ENCODE measurements at places on chromosomes 3 and 15.
A peak's percentile ranks its signal among the peaks of the same experiment; 100 is the strongest.

GRCh38 chr15:35061825-35062737 lies 23.0 kb downstream of the NANOGP8 start:
- no peak for DNase-seq

DNA sequence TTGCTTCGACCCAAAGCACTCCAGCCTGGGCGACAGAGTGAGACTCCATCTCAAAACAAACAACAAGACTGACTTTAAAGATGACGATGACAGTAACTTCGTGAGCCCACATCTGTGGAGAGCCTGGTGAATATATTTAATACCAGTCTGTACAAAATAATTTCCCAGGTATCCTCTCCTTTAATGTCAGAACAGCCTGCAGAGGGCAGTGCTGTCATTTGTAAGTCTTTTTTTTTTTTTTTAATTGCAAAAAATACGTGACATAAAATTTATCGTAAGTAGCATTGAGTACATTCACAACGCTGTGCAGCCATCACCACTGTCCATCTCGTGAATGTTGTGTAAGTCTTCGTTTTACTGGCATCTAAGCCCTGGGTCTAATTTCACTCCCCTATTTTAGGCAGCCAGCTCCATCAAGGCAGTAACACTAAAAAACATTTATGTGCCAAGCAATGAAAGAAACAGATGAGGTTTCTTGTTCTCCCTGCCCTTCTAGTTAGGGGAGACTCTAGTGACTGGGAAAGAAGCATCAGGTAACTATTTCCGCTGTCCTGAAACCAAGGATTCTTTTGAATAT lies 1.4 kb downstream of the HTD2 start:
- DNase-seq: no peak

DNA sequence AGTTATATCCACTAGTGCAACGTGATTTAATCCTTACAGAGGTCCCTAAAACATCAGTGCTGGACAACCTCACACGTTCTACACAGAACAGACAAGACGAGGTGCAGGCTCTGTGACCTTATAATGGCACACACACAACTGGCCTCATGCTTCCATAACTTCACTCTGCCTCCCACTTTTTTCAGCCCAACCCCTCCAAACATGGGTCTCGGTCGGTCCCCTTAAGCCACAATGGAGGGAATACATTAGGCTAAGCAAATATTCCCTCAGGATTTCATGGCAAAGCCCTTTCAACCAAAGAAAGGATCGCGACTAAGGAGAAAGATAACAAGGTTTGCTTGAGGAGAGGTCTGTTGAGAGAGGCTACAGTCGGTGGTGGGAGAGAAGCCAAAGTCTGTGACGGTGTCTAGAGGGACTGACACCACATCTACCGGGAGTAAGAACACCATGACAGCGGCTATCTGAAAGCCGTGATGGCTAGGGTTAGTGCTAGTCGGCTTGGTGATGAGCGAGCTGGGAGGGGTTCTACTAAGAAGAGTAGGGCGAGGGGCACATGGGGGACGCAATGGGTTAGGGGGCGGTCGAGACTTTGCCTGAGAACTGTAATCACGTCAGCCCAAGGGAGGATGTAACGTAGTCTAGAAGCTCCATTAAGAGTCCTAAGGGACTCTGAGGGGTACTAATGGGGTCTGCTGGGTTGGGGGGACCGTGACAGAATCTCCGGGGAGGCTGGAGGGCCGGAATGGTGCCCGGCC lies 1.0 kb downstream of the MYO9A start:
- peak; percentile 0 for DNase-seq

- no peak for DNase-seq
Observed at GRCh38 chr3:106848099-106848498, 529.1 kb upstream of the CCDC54 start.

DNA sequence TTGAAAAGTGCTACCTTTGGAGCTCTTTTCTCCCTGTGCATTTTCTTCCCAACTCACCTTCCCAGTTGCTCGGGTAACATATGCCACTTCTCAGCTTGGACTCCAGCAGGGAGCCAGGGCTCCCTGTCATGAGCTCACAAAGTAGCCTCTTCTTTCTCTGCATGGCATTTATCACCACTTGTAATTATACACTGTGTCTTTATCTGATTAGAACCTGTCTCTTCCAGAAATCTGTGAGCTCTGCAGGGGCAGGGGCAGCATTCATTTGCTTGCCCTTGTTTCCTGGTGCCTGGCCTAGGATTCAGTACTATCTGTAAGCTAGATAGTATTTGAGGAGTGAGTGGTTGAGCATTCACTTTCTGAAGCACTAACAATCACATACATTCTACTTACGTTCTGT lies 100.9 kb downstream of the CLSTN2 start:
- DNase-seq: no peak

- DNase-seq: no peak
Observed at GRCh38 chr3:160691962-160692361, 15.0 kb downstream of the ARL14 start.

GRCh38 chr3:40576396-40576795 lies 51.6 kb downstream of the ZNF621 start:
- no peak for DNase-seq

DNA sequence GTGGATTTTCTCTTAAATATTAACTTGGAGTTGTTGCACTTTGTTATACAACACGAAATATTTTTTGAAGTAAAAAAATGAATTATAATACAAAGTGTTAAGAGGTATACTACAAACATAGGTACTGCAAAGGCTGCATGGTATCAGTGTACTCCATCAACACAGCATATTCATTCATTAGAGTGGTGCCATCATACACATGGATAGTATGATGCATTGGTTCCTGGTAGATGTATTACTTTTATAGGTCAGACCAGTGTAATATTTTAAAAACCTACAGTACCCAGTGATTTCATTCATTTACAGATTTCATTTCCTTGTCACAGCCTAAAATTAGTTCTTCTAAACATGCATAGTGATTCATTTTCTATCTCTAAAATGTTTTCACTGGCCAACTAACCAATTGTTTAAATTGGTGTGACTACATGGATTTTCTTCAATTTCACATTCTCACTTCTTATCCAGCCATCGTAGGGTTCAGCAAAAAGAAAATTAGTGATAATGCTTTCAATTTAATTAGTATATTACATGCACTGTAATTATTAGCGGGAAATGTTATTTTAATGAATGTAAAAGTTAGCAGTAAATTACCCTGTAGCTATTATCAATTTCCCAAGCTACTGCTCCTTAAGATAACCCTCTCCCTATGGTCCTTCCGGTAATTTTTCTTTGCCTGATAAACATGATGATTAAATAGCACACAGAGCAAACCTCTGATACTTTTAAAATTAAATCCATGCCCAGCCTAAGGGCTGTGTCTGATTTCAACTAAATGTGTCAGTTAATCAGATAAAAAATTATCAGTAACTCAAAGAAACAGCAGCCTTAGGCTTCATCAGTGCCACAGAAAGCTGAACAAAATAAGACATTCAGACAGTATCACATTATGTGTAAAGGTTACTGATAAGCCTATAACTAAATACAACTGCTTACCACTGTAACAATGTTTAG lies 68.4 kb downstream of the DPH6 start:
- DNase-seq: no peak

DNA sequence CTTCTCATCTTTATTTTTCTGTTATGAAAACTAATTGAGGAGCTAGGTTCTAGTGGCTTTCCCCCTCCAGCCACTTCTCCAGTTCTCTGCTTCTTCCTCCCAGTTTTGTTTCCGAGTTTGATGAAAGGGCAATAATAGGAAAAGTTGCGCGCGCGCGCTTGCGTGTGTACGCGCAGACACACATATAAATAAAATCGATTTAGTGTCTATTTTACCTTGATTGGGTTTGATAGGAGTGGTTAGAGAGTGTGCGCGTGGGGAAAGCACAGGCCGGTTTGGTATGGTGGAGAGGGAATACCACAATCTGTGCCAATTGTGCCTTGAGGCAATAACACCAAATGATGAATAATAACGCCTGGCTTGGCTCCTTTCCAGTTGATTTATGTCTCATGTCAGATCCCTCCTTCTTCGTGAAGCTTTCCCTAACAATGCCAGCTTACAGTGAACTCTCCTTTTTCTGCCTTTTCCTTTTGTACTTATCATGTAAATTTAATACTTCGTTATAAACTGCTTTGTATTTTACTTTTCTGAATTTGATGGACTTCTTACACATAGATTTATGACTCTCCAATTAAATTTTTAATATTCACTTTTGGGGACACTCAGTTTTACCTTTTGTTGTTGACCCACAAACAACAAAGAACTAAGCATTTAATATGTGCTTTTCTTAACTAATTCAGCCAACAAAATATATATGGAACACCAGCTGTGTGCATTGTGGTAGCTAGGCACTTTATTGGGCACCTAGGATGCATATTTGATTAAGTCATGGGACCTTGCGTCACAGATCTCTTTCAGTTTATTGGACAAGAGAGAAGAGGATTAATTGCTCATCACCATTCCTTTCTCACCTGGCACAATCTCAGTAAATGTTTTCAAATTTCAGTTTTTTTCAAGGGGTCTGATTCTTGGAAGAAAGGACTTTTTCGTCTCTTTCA lies 1.7 kb downstream of the TIPARP start:
- DNase-seq: peak; percentile 9

DNA sequence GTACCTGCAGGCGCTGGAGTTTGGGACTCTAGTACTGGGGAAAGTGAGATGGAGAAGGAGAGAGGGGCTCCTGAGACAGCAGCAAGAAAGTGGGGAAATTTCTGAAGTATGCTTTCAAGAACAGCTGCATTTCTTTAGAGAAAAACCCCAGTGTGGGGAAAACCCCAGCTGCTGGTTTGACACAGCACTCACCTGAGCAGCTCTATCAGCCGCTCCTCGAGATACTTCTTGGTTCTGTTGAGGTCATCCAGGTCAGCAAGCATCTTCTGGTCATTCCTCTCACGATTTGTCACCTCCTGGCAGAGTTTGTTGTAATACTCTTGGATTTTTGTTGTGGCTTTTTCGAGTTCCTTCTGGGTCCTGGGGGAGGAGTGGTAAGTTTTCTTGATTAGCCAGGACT lies 18.8 kb downstream of the CXCR6 start:
- no peak for DNase-seq

GRCh38 chr15:52255935-52256334 lies 39.7 kb downstream of the MYO5C start:
- no peak for DNase-seq

GRCh38 chr3:72904163-72904562 lies 16.3 kb downstream of the GXYLT2 start:
- DNase-seq: no peak

DNA sequence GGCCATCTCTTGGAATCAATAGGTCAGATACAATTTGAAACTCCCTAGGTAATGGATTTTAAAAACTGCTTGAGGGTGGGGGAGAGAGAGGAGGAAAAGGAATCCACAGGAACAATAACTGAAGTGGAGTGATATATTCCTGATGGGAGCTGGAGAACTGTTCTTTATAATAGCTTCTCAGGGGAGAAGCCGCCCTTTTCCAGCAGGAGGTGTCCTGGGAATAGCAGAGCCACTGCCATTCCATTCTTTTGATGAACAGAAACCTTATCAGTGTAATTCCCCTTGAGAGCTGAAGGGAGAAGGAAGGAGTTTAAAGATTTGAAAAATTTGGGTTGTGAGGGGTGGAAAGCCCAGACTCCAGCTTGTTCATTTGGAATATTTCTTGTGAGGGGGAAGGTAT lies 504.9 kb upstream of the DPH6 start:
- DNase-seq: no peak

- DNase-seq: no peak
Observed at GRCh38 chr3:20215636-20216035, 29.6 kb upstream of the SGO1 start.
